Stimulated activated CD8-positive, alpha-beta memory T cell treated with anti-CD3 and anti-CD28 coated beads, Interleukin-7, amount 100 ng/mL, for 48 hours (primary cell): ENCODE measurements at places on chromosomes 1 and 21.

DNA sequence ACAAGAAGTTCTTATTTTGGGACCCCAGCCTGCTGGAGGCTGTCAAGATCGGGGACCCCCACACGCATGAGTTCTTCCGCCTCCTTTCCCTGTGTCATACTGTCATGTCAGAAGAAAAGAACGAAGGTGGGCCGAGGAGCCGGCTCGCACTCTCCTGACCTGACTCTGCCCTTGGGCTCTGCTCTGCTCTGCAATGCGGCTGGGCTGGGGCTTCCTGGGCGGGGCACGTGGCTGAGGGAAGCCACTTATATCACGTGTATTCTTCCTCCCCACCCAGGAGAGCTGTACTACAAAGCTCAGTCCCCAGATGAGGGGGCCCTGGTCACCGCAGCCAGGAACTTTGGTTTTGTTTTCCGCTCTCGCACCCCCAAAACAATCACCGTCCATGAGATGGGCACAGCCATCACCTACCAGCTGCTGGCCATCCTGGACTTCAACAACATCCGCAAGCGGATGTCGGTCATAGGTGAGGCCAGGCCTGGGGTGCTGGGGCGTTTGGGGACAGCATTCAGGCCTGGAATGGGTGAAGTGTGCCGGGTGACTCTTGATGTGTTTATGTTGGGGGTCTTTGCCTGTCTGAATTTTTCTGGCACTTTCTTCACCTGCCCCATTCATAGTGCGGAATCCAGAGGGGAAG lies 17.6 kb downstream of the ATP8B2 start:
- DNase-seq: peak; percentile 65

DNA sequence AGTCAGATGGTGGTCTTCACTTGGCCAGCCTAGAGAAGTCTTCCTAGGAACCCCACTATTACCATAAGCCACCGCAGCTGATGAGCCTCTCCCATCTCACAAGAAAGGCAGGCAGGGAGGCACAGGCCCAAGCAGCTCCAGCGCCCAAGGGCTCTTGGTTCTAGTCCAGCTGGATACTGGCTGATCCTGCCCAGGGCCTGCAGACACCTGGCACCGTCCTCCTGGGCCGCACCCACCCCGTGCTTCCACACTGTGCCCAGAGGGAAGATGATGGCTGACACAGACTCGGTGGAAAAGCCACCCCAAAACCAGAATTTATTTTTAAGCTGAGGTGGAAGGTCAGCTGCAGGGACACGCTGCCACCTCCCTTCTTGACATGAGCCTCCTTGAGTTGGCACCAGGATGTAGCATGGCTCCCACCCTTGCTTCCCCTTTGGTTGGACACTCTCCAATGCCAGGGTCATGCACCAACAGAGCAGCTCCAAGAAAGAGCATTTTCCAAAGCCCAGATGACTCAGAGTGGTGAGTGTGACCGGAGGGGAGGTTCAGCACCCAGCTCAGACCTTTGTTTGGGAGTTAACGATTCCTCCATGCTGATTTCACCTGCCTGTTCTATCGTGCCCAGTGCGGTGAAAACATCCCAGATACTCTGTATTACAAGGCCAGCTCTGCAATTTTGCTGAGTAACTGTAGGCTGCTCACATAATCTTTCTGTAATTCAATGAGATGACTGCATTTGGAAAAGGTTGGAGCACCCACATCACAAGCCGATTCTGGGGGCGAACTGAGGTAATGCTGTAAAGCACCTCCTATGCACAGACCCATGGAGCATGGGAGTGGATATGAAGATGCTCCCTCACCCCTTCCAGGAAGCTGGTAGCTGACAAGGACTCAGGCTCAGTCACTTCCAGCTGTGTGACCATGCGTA lies 63.1 kb upstream of the SLC2A1 start:
- no peak for DNase-seq

- DNase-seq: no peak
Measured at GRCh38 chr1:153292185-153292584, 20.6 kb downstream of the PGLYRP3 start.

GRCh38 chr1:191508239-191508638 lies 650.0 kb upstream of the RGS18 start:
- DNase-seq: no peak

- DNase-seq: no peak
Measured at GRCh38 chr1:219927956-219928790, at the start of gene SLC30A10. Gene SLC30A10, minus strand, starts transcription at chr1:219928557. Its CDS starts 117 bp downstream, at chr1:219928440.

DNA sequence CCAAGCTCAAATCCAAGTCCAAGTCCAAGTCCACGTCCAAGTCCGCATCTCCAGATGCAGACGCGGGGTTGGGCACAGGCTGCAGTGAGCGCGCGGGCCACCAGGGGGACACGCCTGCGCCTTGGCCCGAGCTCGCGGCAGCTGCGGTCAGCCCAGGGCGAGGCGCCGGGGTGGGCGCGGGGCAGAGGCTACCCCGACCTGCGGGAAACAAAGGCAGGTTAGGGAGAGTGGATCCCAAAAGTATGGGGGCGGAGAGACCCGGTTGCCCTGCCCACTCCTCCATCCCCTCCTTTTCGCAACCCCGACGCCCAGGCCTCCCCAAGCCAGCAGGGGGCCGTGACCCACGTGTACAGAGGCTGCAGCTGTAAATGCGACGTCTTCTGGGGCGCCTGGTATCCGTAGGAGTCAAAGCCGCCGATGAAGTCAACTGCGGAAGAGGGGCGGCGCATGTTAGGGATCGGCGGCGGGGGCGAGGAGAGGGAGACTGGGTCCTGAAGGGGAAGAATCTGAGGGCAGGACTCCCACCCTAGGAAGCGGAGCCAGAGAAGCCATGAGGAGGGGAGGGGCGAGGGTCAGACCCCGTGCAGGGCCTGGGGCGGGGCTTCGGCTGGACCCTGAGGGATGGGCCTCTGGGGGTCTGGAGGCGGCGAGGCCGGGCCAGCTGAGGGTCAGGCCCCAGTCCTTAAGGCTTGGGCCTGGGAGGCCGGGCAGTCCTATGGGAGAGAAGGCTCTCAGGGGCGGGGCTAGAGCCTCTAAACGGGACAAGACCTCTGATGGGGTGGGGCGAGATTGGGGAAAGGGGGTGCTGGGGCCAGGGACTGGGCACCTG lies 58.0 kb downstream of the NKAIN1 start:
- peak; percentile 31 for DNase-seq

DNA sequence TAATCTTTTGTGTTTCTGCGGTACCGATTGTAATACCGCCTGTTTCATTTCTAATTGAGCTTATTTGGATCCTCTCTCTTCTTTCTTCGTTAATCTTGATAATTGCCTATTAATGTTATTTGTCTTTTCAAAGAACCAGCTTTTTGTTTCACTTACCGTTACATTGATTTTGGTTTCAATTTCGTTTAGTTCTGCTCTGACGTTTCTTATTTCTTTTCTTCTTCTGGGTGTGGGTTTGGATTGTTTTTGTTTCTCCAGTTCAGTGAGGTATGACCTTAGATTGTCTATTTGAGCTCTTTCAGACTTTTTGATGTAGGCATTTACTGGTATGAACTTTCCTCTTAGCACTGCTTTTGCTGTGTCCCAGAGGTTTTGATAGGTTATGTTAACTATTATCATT lies 9.4 kb downstream of the OR2M2 start:
- no peak for DNase-seq
